ENCODE measurements at places on chromosomes 1 and 21.

GRCh38 chr1:55015123-55015522 lies 16.4 kb downstream of the BSND start:
- no peak for DNase-seq

DNA sequence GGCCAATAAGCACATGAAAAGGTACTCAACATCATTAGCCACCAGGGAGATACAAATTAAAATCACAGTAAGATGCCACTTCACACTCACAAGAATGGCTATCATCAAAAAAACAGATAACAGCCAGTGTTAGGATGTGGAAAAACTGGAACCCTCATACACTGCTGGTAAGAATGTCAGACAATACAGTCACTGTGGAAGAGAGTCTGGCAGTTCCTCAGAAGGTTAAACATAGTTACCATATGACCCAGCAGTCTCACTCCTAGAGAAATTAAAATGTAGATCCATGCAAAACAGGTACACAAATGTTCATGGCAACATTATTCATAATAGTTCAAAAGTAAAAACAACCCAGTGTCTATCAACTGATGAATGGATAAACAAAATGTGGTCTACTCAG lies 33.3 kb downstream of the LDLRAD1 start:
- DNase-seq: no peak

GRCh38 chr1:62891956-62892562 lies 108.1 kb downstream of the ATG4C start:
- no peak for DNase-seq

- no peak for DNase-seq
Measured at GRCh38 chr1:229058729-229059128, 212.2 kb upstream of the RAB4A start.

DNA sequence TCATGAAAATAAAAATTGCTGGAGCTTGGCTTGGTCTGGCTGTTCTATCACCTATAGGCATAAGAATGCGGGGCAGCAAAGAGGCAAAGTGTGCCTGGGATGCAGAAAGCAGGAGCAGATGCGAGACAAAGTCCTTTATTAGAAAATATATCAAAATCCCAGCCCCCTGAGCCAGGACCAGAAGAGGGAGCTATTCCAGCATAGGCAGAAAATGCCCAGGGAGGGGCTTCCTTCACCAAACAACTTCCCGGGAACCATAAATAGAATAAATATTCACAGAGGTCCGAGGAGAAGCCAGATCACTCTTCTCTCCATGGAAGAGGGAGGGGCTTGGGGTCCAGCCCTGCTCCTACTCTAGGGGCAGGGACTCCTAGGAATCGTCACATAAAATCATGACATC lies 5.0 kb downstream of the PPOX start:
- no peak for DNase-seq

- DNase-seq: no peak
Measured at GRCh38 chr1:174942547-174943255, 57.0 kb upstream of the CACYBP start.

GRCh38 chr1:10899490-10900250 lies 103.2 kb upstream of the CASZ1 start:
- DNase-seq: no peak

DNA sequence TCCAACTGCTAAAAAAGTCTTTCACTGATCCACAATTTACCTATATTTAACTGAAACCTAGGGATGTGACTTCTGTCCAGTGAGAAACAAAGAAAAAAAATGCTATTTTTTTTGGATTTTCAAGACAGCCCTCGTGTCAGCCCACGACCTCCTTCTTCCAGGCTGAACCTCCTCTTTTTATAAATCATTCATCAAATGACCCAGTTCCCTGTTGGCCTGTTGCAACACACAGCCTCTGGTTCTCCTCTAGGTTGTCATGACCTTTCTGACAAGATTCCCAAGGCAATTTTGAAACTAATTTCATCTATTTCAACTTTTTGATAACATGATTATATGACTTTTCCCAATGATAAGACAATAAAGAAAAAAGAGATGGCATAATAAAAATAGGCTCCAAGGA lies 74.6 kb downstream of the PGBD5 start:
- no peak for DNase-seq

GRCh38 chr1:54649130-54649898 lies 7.7 kb downstream of the MROH7 start:
- DNase-seq: no peak

DNA sequence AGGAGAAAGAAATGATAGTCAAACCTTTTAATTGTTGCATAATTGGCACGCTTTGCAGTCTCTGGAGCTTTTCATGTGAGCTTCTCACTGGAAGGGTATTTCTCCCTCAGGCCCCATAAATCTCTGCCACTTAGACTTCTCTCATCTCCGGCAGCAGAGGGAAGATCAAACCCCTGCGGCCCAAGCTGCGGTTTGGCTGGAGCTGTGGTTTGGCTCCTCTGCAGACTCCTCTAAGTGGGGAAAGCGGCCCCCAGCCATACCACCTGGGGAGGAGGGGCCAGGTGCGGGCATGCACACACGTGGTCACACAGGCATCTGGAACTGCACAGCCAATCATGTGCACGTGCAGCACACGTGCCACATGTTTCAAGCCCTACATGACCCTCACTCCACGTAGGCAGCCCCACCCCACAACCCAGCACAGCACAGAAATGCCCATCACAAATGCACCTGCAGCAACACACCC lies 58.3 kb downstream of the UBE2T start:
- DNase-seq: peak; percentile 17

DNA sequence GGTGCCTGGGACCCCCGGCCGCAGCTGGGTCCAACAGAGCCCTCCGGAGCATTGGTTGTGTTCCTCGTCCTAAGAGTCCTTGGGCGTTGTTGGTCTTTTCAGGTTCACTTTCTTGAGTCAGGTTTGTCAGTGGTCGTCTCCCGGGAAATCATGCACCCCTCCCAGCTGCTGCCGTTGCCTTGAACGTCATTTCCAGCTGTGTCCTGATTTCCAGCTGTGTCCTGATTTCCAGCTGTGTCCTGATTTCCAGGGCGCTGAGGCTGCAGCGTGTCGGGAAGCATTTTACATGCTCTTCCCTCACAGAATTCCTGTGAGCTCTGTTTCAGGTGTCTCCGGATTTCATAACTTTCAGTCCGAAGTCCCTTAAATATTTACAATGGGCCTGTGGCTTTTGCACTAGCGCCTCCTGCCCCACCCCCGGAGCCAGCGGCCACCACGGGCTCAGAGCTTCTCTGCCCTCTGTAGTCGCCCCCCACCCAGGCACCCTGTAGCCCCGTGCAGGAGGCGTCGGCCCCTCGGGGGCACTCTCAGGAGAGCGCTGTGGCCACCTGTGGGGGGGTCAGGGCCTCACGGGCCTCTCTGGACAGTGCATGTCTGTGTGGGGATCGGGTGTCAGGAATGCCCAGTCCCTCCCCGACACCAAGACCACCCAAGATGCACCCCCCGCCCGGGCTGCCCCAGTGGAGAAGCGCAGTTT lies 66.7 kb downstream of the COL18A1 start:
- no peak for DNase-seq

DNA sequence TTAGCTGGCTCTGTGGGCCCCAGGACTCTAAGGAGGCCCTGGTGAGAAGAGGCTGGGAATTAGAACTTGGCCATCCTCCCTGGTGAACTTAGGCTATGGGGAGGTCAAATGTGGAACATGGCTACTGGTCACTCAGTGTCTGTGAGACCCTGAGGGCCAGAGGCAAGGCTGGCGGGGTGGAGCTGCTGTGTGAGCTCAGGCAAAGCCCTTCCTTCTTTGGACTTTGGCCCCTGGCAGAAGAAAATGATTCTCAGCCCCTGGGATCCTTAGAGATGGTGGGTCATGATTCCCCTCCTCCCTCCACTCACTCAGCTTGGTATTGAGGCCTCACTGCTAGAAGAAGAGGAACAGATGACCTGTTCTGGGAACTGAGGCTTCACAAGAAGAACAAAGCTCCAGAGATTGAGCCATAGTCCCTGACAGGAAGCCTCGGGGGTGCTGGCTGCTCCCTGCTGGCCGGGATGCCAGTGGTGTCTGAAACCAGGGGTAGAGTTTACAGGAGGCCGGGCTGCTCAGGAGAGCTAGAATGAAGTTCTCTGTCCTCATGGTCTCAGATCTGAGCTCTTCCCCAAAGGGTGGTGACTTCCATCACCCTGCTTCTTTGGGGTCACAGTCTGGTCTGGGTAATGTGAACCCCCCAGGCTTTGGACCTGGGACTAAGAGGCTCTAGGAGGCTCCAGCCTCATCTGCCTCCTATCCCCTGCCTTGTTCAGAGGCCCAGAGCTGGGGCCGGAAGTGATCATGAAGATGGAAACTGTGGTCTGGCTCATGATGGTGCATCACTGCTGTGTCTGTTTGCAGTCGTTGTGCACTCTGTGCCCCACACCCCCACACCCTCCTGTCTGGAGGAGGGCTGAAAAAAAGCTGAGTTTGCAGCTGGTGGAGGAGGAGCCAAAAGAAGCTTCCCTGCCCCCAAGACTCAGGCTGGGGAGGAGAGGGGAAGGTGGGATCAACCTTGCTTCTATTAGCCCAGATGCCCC lies 905 bp downstream of the BTBD19 start:
- peak; percentile 88 for DNase-seq

- DNase-seq: no peak
Measured at GRCh38 chr1:221228594-221228993, 349.4 kb downstream of the HLX start.

- DNase-seq: peak; percentile 39
Measured at GRCh38 chr1:226457307-226457712, 49.4 kb upstream of the PARP1 start.

DNA sequence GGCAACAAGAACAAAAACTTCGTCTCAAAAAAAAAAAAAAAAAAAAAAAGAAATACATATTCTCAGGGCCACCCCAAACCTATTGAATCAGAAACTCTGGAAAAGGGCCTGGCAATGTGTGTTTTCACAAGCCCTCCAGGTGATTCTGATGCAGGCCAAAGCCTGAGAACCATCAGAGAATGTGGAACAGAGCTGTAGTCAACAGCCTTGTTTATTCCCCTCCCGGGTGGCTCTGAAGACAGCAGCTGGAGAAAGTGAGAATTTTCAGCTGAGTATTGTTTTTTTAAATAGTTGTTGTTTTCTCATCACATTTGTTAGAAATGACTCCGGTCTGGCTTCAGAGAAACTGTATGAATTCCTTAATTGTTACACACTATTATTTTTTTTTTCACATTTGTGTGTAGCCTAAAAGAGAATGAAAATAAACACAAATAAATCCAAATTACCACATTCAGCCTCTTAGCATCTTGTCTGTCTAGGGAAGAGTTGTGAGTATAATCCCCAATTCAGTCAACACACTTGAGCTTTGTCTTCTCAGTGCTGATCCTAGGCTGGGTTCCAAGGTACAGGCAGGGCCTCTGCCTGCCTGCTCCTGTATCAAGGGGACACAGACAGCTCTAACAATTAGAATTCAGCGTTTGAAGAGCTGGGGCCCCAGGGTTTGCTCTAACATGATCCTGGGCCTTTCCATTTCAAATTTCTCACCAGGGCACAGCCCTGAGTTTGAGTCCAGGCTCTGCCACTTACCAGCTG lies 6.6 kb upstream of the AZIN2 start:
- DNase-seq: no peak

- DNase-seq: no peak
Measured at GRCh38 chr1:173302366-173302765, 95.2 kb upstream of the TNFSF4 start.

- no peak for DNase-seq
Measured at GRCh38 chr21:33121715-33122475, 52.0 kb downstream of the OLIG1 start.

DNA sequence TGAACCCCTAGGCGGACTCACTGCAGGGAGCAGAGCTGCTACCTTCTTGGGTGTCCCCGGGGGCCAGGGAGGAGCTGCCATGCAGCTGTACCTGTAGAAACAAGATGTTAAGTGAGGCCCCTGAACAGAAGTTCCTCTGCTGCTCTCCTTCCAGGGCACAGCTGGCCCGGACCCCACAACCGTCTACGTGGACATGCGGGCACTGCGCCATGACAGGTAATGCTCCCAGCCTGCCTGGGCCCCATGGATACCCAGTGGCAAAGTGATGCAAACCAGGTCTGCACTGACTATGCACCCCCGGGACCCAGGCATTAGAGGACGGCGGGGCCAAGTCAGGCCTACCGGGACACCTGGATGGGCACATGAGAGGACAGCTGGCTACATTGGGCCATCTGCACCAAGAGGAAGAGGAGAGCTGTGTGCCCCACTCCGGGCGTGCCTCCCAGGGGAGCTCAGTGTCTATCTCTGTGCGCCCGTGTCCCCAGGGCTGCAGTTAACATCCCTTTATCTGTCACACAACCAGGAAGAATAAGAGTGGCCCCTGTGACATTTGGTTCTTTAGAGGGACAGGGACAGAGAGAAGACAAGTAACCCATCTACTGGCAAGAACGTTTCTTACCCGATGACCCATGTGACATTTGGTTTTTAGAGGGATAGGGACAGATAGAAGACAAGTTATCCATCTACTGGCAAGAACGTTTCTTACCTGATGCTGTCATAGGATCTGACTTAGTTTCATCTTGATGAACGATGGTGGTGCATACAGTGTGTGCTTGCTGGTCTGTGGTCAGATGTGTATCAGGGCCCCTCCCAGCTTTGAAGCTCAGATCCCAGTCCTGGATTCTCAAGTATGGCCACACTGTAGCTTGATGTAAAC lies 44.1 kb downstream of the S100B start:
- DNase-seq: no peak

GRCh38 chr1:207045453-207045852 lies 5.6 kb downstream of the YOD1 start:
- no peak for DNase-seq

- DNase-seq: no peak
Measured at GRCh38 chr1:184022668-184023067, 14.9 kb downstream of the COLGALT2 start.

DNA sequence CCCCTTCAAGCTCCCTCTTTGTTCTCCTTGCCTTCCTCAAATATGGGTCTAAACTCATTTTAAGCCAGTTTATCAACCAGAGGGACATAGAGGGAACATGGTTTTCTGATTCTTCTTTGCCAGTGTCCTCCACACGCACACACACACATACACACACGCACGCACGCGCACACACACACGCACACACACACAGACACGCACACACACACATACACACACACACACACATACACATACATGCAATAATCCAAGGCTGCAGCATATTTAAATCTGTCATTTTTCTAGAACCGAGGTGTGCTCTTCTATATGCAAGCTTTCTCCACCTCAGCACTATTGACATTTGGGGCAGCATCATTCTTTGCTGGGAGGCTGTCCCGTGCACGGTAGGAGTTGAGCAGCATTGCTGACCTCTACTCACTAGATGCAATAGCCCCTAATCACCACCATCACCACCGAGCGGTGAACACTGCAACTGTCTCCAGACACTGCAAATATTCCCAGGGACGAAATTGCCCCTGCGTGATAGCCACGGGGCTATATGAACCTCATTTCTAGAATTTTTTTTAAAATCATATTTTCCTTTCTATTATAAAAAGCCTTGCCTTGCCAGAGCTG lies 8.0 kb downstream of the TNFRSF9 start:
- DNase-seq: no peak

All from activated naive CD8-positive, alpha-beta T cell treated with anti-CD3 and anti-CD28 coated beads for 36 hours (primary cell).